ENCODE measurements at places on chromosomes 7 and 10.

DNA sequence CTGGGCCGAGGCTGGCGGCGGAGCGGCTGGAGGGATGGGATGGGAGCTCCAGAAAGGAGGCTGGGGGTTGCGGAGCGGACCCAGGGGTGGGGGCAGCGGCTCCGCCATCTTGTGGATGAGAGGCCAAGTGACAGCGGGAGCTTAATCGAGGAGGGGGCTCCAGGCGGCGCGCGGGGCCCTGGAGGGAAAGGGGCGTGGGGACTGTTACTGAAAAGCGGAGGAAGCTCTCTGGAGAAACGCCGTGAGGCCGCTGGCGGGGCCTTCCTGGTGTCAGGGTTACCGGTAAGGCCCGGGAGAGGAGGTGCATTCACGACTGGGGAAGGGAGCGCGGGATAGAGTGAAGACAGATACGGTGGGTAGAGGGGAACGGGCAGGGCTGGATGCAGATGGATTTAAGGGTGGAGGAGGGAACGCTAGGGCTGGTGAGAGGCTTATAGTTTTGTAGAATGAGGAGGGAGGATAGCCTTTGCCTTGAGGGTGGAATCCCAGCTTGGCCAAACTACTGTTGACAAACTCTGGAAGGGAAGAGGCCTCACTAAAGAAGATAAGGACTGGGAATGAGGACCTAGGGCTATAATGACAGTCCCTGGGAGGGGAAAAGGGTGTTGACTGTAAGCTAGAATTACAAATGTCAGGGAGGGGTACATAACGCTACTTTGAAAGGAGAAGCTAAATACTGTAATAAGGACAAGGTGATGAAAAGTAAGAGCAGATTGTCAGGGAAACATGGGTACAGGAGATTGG is 535 bp downstream of the BTRC start:
- peak; percentile 25 for DNase-seq

GRCh38 chr10:48695636-48696534 is 11.2 kb downstream of the WDFY4 start:
- DNase-seq = no peak

DNA sequence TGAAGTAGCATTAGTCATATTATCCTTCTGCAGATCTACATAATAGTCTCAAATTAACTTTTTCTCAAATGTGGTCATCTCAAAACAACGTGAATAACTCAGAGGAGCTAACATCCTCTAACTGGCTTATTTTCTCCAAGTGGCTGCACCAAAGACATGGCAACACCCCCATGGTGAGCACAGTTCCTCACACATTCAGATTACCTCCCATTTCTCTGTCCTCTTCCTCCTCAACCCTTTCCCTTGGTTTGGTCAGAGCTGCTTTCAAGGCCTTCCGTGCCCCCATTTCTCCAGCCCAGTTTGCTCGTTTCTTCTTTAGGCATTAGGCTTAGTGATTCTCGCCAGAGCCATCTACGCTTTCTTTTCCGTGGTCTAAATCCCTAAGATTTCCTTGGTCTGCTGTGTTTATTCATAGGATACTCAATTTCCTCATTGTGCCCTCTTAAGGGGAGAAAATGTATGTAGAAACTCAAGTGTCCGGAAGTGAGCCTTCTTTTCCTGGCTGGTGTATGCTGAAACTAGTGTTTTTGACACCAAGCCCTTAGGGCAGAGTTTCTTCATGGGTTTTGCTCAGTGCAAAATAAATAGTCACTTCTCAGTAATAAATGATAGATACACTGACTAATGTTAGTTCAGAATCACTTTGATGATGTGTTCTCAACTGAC is 2.6 kb downstream of the MET start:
- no peak for DNase-seq

- DNase-seq = peak; percentile 42
Measured at GRCh38 chr10:511101-511848, 178.2 kb downstream of the DIP2C start.
